ENCODE measurements at places on chromosomes 6 and 20. TPM values are rescaled to one million over a fixed set of nuclear protein-coding genes. Genes with fewer than 3 reads are reported as not detected.

DNA sequence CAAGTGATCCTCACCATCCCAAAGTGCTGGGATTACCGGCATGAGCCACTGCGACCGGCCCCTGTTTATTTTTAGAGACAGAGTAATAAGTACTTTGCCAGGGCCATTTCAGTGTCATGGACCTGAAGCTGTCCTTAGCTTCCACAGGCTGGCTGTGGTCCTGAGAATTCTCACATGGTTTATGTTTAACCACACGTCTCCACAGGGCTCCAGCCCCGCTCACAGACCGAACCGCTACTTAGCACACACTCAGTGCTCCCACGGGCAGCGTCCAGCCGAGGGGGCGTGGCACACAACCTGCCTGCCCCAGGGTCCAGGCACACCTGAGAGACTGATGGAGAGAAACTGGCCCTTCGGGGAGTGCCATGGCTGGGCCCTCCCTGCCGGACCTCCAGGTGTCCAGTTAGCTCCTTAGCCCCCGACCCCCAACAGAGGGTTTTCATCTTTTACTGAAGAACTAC lies 11.7 kb downstream of the ACSS1 start:
- no peak for DNase-seq
- no peaks in the 10 kb centered on the region for H3K27me3 ChIP-seq
- peaks cover 14% of the 10 kb centered on the region for H3K36me3 ChIP-seq
- H3K4me1 ChIP-seq = peaks cover 18% of the 10 kb centered on the region
- no peak overlapping the region for H3K4me3 ChIP-seq
- no peak overlapping the region for H3K27ac ChIP-seq

Gene FAM217A
- not detected for total RNA-seq

Gene KIF25
- not detected for total RNA-seq

- no peaks in the 10 kb centered on the region for H3K4me1 ChIP-seq
- DNase-seq = no peak
- no peaks in the 10 kb centered on the region for H3K36me3 ChIP-seq
- H3K27ac ChIP-seq = no peak overlapping the region
- H3K4me3 ChIP-seq = no peak overlapping the region
- H3K27me3 ChIP-seq = peaks cover 12% of the 10 kb centered on the region
Observed at GRCh38 chr6:44671333-44671732, 283.8 kb downstream of the CDC5L start.

- no peak overlapping the region for H3K4me3 ChIP-seq
- no peaks in the 10 kb centered on the region for H3K4me1 ChIP-seq
- no peaks in the 10 kb centered on the region for H3K36me3 ChIP-seq
- no peak overlapping the region for H3K27ac ChIP-seq
- no peak for DNase-seq
- no peaks in the 10 kb centered on the region for H3K27me3 ChIP-seq
Observed at GRCh38 chr6:2531426-2532215, 219.1 kb downstream of the MYLK4 start.

GRCh38 chr6:816510-817084 lies 123.7 kb upstream of the EXOC2 start:
- H3K27me3 ChIP-seq = peaks cover 2% of the 10 kb centered on the region
- no peaks in the 10 kb centered on the region for H3K4me1 ChIP-seq
- H3K27ac ChIP-seq = no peak overlapping the region
- DNase-seq = peak; percentile 2
- H3K36me3 ChIP-seq = no peaks in the 10 kb centered on the region
- H3K4me3 ChIP-seq = no peak overlapping the region

Gene KCNK15
- total RNA-seq = not detected

DNA sequence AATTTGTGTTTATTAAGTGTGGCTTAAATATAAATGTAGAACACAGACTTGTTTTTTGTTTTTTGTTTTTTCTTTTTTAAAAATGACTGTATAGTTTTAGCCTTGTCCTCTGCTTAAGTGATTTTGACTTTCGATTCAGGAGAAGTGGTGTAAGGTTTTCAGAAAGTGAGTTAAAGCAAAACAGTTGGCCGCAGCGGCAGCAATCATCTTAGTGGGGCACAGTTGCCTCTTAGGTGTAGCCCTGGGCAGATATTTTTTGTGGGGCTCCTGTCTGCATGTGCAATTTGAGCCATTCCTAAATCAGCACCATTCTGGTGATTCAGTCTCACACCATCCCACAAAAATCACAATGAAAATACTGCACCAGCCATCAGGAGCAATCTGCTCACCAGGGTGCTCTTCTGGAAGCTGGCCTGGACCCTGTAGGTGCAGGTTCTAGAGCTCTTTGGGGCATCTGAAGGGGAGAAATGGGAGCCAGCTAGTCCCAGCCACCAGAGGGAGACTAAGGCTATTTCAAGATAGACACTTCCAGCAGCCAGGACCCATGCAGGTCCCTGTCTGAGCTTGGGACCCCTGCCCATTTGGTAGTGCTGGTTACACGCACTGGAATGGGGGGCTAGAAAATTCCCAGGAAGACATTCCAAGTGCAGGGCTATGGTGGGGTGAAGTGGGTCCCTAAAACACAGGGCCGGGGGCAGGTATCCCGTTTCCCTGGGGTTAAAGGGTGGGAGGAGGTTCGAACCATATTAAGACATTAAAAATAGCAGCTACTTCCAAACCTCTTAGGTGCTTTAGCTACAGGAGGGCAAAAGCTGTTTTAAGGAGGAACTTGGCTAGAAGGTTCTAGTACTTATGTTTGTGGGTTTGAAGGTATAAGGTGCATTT lies 156.6 kb downstream of the NFATC2 start:
- no peak overlapping the region for H3K4me3 ChIP-seq
- no peaks in the 10 kb centered on the region for H3K4me1 ChIP-seq
- H3K36me3 ChIP-seq = peaks cover 3% of the 10 kb centered on the region

Gene HRH3
- total RNA-seq = not detected

- H3K36me3 ChIP-seq = no peaks in the 10 kb centered on the region
- H3K27ac ChIP-seq = no peak overlapping the region
- DNase-seq = no peak
Observed at GRCh38 chr6:33751771-33752645, 5.3 kb upstream of the IP6K3 start.

DNA sequence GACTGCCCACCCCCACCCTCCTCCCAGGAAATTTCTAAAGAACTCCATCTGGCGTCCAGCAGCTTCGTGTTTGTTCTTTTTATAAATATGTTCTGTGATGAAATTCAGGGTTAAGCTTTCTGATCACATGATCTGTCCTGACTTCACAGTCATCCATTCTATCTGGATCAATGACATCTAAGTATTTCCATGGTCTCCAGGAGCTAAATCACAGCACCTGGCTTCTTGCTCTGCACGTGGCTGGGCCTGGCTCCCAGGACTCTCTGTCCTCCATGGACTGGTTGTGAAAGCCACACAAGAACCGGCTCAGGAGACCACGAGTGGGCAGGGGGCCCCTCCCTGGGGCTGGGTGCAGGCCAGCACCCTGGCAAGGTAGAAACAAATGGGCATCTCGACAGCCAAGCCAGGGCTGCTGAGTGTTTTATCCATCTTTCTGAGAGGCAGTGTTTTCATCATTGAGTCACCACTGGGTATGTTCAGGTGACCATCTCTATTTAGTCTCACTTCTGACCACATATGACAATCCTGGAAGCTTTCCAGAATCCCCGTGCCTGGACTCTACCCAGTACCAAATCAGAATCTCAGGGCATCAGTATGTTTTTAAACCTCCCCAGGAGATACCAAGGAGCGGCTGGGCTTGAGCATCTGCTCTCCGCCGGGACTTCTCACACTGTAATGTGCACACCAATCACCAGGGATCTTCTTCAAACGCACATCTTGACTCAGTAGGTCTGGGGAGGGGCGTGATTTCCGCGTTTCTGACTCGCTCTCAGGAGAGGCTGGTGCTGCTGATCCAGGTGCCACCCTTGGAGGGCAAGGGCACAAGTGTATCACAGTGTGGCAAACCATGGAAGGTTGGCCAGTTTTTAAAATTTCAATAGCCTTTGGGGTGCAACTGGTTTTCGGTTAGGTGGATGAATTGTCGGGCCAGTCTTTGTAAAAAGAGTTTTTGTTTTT lies 31.6 kb upstream of the PXDC1 start:
- no peak for DNase-seq
- no peaks in the 10 kb centered on the region for H3K4me1 ChIP-seq

DNA sequence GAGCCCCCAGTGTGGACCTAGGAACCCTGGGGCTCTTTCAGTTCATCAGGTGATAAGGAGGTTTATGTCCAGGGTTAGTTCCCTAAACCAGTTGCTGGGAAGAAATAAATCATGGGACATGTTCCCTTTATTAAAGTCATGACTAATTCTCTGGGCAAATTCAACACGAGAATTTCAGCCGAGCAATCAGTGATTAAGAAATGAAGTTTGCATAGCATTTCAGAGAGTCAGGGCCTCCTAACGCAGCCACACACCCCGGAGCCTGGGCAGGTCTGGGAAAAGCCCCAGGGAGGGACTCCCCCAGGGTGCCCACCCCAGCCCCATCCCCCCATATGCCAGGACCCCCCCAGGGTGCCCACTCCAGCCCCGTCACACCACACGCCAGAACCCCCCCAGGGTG lies 20.1 kb downstream of the SLCO4A1 start:
- no peaks in the 10 kb centered on the region for H3K4me1 ChIP-seq
- no peak for DNase-seq
- H3K36me3 ChIP-seq = no peaks in the 10 kb centered on the region
- no peaks in the 10 kb centered on the region for H3K27me3 ChIP-seq

DNA sequence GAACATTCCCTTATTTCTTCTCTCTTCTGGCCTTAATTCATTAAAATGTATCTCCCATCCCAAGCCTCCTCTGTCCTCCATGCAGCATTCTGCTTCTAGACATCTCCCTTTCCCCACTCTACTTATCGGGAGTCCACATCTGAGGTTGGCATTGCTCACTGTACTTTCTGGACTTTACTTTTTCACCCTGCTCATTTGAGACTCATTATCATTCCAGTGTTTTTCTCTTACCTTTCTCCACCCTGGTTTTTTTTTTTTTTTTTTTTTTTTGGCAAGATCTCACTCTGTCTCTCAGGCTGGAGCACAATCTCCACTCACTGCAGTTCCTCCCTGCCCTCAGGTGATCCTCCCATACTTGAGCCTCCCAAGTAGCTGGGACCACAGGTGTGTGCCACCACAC lies 4.5 kb downstream of the ENPP3 start:
- no peaks in the 10 kb centered on the region for H3K4me1 ChIP-seq
- DNase-seq = no peak
- no peak overlapping the region for H3K27ac ChIP-seq
- H3K27me3 ChIP-seq = no peaks in the 10 kb centered on the region

- no peak for DNase-seq
- H3K36me3 ChIP-seq = no peaks in the 10 kb centered on the region
Observed at GRCh38 chr6:28589957-28590349, 64.3 kb downstream of the GPX5 start.

DNA sequence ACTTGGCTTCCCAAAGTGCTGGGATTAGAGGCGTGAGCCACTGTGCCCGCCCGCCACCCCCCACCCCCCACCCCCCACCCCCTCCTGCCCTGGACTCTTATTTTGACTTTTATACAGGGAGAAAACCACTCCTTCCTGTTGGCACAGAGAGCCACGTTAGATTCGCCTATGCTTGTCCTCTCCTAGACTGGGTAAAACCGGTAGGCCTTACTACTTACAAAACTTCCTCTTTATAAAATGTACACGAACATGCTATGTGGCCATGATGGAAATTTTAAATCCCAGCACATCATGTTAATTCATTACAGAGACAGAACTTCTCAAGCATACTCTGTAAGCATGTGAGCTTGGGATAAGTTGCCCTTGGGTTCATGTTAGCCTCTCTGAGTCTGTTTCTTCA lies 124.2 kb downstream of the SLC24A3 start:
- no peak overlapping the region for H3K27ac ChIP-seq
- no peaks in the 10 kb centered on the region for H3K36me3 ChIP-seq
- no peak for DNase-seq
- H3K4me1 ChIP-seq = no peaks in the 10 kb centered on the region
- H3K27me3 ChIP-seq = no peaks in the 10 kb centered on the region
- no peak overlapping the region for H3K4me3 ChIP-seq

- H3K27me3 ChIP-seq = no peaks in the 10 kb centered on the region
- no peak overlapping the region for H3K27ac ChIP-seq
- no peak overlapping the region for H3K4me3 ChIP-seq
Observed at GRCh38 chr20:19382386-19383340, 170.2 kb downstream of the SLC24A3 start.

DNA sequence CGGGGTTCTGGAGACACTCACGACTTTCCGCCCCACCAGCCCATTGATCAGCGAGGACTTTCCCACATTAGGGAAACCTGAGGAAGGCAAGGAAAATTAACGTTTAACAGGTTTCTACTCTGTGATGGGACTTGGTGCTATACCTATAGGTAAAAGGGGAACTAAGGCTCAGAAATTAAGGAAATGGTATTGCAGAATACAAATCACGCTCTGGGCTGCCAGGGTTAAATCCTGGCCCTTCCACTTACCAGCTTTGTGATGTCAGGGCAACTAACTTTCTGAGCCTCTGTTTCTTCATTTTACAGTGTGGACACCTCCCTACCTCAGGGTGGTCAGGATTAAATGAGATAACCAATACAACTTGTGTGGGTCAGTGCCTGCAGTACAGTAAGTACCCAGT lies 8.8 kb downstream of the GNL1 start:
- peaks cover 21% of the 10 kb centered on the region for H3K36me3 ChIP-seq
- H3K4me1 ChIP-seq = peaks cover 22% of the 10 kb centered on the region
- DNase-seq = no peak
- H3K27ac ChIP-seq = no peak overlapping the region

GRCh38 chr20:50995506-50995905 lies 27.4 kb downstream of the KCNG1 start:
- no peak overlapping the region for H3K4me3 ChIP-seq
- H3K4me1 ChIP-seq = no peaks in the 10 kb centered on the region
- no peak for DNase-seq
- peaks cover 46% of the 10 kb centered on the region for H3K27me3 ChIP-seq
- no peak overlapping the region for H3K27ac ChIP-seq

DNA sequence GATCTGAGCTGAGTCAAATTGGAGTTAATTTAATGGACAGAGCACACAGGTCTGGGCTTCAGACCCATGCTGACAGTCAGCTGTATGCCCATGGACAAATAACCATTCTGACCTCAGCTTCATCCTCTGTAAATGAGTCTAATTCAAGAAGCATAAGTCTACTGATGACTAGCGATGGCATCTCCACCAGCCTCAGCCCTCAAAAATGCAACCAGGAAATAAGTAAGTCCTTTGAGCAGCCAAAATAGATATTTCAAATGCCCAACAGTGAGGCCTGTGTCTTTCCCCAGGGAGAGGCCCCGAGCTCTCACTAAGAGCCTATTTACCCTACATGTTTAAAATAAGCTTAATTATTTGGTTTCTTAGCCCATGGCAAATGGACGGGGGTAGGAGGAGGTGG lies 114.2 kb upstream of the MTHFD1L start:
- no peaks in the 10 kb centered on the region for H3K36me3 ChIP-seq
- no peak for DNase-seq
- H3K27me3 ChIP-seq = peaks cover 4% of the 10 kb centered on the region
- H3K4me3 ChIP-seq = no peak overlapping the region

Gene FAM110A
- total RNA-seq = 14.3 TPM

GRCh38 chr6:91486200-91486599 lies 899.3 kb upstream of the MAP3K7 start:
- H3K27ac ChIP-seq = no peak overlapping the region
- H3K27me3 ChIP-seq = no peaks in the 10 kb centered on the region
- no peaks in the 10 kb centered on the region for H3K36me3 ChIP-seq
- no peak for DNase-seq
- no peak overlapping the region for H3K4me3 ChIP-seq

Gene LGSN
- total RNA-seq = not detected
